ENCODE measurements at places on chromosomes 11 and 22. TPM values are rescaled to one million over a fixed set of nuclear protein-coding genes. Genes with fewer than 3 reads are reported as not detected.

KCNE3 gene
- polyA plus RNA-seq, result 1.2 TPM

CRYBB1 gene
- polyA plus RNA-seq, result 0.71 TPM

- no peak for DNase-seq
Observed at GRCh38 chr11:125279676-125280418, 115.3 kb downstream of the PKNOX2 start.

DNA sequence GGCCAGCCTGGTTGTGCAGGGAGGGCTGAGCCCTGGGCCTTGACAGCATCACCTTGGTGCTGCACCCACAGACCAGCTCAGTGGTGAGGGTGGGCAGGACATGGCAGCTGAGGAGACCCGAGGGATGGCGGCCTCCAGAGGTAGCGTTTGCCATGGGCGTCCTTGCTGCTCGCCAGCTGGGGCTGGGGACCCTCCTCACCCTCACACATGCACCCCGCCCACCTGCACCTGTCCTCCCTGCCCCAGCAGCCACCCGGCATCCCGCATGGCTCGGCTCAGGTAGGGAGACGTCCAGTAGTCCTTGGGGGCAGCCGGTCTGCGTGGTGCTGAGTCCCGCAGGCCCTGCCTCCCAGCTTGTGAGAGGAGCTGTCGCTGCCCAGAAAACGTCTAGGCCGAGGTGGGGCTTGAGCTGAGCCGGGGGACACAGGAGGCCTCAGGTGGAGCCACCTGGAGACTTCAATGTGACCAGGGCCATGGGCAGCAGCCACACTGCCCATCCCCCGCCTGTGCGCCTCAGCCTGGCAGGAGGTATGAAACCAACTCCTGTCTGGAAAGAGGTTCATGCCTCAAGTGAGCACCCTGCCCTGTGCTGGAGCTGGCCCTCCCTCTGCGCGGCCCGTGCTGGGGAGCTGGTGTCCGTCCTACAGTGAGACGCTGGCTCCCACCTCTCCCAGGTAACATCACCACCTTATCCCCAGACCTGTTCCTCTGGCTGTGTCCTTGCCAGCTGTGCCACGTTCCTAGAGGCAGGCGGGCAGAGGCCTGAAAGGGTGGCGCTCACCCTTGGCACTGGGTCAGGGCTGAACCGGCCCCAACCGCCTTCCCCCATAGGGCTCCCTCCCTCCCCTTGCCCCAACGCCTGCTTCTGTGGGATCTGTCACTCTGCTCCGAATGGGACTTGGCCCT is 3.3 kb upstream of the TRABD start:
- no peak for DNase-seq

DNA sequence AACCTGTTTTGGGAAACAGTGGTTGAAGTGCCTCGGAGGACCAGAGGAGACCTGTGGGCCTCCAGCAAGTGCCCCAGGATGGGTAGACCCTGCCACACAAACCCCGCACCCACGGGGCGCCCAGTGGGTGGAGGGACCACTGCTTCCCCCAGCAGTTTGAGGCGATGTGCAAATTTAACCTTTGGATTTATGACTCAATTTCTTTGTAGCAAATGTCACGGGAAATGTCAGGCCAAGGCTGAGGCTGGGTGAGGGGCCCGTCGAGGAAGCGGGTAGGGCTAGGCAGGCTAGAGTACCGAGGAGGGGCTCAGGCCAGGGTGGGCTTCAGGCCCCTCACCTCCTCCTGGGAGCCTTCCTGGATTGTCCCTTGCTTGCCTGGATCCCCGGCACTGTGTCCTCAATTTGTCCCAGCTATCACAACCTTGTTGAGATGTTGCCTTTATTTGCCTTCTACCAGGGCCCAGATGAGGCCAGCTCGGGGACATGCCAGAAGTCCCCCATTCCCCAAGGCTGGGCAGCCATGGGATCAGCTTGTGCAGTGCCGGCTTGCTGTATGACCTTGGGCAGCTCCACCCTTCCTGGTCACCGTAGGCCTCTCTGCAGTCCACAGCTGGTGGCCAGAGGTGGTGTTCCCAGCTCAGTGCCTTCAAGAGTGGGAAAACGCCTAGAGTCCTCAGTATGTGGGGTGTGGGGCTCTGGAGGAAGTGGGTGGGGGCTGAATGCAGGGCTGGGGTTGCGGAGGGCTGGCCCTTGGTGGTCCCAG is 39.5 kb upstream of the PRODH start:
- no peak for DNase-seq

DNA sequence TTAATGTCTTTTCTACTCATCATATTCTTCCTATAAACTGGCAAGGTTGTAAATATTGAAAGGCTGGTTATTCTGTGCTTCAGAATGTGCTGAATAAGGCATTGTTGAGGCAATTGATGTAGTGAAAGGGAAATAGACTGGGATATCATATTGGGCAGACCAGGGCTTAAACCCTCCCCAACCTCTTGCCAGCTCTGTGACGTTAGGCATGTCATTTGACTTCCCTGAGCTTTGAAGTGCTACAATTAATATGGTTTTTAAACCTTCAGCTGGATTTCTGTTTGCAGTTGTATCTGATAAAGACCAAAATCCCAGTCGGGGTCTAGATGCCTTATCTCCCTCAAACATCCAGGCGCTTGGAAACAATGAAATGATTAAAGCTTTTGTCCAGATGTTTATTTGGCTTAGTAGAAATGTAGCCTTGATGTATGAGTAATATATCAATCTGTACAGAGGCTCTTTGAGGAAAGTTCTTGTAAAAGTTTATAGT is 208.1 kb downstream of the DBX1 start:
- no peak for DNase-seq

GRCh38 chr11:64396079-64396591 is 37.2 kb downstream of the RPS6KA4 start:
- DNase-seq, result no peak

BACE1 gene
- polyA plus RNA-seq, result 35.4 TPM

- no peak for DNase-seq
Observed at GRCh38 chr22:33470456-33470855, 412.3 kb upstream of the SYN3 start.

GRCh38 chr11:86294026-86294425 is 8.0 kb upstream of the HIKESHI start:
- no peak for DNase-seq

ANKRD49 gene
- polyA plus RNA-seq, result 10.2 TPM

PLA2G3 gene
- polyA plus RNA-seq, result not detected

- no peak for DNase-seq
Observed at GRCh38 chr11:2980168-2980840, 11.8 kb downstream of the NAP1L4 start.

All from forelimb muscle (tissue), 1 donor.